NCI-H526 treated with DMSO at 0.1 percent for 48 hours (cell line): ENCODE measurements at places on chromosomes 5 and 9.

GRCh38 chr9:15485836-15486666, 24.7 kb downstream of the PSIP1 start:
- no peak for DNase-seq

DNA sequence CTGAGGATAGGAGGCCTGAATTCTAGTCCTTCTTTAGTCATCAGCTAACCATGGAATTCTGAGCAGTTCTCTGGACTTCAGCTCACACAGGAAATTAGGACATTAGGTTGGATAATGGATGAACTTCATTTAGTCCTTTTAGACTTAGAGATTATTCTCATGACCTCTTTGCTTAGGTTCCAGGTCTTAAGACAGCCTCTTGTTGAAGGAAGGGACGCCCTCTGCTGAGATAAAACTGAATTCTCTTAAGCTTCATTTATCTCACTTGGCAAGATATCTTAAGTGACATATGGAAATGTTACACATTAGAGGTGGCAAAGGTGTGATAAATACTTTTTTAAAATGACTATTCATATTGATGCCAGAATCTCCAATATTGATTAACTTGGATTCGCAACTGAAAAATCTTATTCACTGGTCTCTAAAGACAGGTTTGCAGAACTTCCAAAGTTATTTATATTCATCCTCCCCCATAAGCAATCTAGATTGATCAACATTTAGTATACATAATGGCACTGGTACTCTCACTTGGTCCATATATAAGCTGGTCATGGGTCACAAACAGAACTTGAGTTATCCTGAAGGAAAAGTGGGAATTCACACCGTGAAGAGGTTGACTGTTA, 16.9 kb upstream of the ZNF366 start:
- DNase-seq: peak; percentile 2

GRCh38 chr5:141590127-141590526, 28.7 kb downstream of the DIAPH1 start:
- no peak for DNase-seq

- DNase-seq: no peak
These were observed 7.1 kb downstream of the RAPGEF1 start for GRCh38 chr9:131732636-131733289.

GRCh38 chr5:137563301-137563645, 64.1 kb upstream of the SPOCK1 start:
- no peak for DNase-seq

DNA sequence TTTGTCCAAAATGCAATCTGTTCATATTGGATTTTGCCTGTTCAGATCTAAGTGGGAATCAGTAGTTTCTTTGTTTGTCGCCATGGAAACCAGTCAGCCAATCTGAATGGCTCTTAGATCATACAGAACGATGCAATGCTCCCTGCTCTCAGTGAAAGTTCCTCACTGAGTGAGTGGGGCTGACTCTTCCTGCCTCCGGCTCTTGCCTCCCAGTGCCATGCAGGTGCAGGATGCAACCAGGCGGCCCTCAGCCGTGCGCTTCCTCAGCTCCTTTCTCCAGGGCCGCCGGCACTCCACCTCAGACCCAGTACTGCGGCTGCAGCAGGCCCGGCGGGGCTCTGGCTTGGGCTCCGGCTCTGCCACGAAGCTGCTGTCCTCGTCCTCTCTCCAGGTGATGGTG, at the start of gene PTPDC1:
Gene PTPDC1 (plus strand): TSS at position 151 of the 400 bp plus-strand sequence. CDS start 67 bp downstream, at position 218.
- no peak for DNase-seq

GRCh38 chr5:172862165-172862801, 28.2 kb downstream of the ERGIC1 start:
- DNase-seq: no peak
